Naive thymus-derived CD4-positive, alpha-beta T cell (primary cell): ENCODE measurements at places on chromosomes 12 and 14. TPM values are rescaled to one million over a fixed set of nuclear protein-coding genes. Genes with fewer than 3 reads are reported as not detected.

SLCO1B1 gene
- not detected for total RNA-seq

ABHD12B gene
- total RNA-seq: not detected

LRFN5 gene
- total RNA-seq: not detected

LIN7A gene
- total RNA-seq: 0.27 and 0.79 TPM in 2 replicates

NANOG gene
- total RNA-seq: not detected

SNX6 gene
- total RNA-seq: 59.1 TPM

SDSL gene
- total RNA-seq: 2.2 TPM
